ENCODE measurements at places on chromosomes 6 and 20. TPM values are rescaled to one million over a fixed set of nuclear protein-coding genes. Genes with fewer than 3 reads are reported as not detected.
A peak's percentile ranks its signal among the peaks of the same experiment; 100 is the strongest.

Gene HCRTR2
- total RNA-seq, result not detected

- no peak for DNase-seq
- H3K36me3 ChIP-seq, result no peaks in the 10 kb centered on the region
- no peaks in the 10 kb centered on the region for H3K27me3 ChIP-seq
Observed at GRCh38 chr6:109799129-109799528, 108.0 kb downstream of the FIG4 start.

Gene POU3F2
- total RNA-seq, result not detected

- H3K4me3 ChIP-seq, result no peak overlapping the region
- H3K27ac ChIP-seq, result no peak overlapping the region
- no peak for DNase-seq
- H3K27me3 ChIP-seq, result no peaks in the 10 kb centered on the region
Observed at GRCh38 chr6:5501837-5502236, 240.5 kb downstream of the FARS2 start.

Gene DLL1
- total RNA-seq, result 40.4 TPM

GRCh38 chr20:37920679-37921322 is 17.9 kb downstream of the VSTM2L start:
- no peaks in the 10 kb centered on the region for H3K4me1 ChIP-seq
- H3K27ac ChIP-seq, result no peak overlapping the region
- no peaks in the 10 kb centered on the region for H3K27me3 ChIP-seq
- no peak for DNase-seq

Gene RNF144B
- 50.8 TPM for total RNA-seq

DNA sequence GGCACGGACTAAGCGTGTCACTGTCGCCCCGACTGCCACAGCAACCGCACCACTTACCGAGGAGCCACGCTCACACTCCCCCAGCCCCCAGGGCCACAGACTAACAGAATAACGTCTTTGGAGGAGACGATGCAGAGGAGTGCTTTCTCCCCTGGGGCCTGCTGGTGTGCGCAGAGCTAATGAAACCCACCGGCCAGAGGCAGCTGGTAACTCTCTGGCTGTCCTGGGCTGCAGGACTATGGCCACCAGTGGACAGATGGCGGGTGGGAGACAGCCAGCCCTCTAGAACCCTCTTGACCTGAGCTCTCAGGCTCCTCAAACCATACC is 228.0 kb downstream of the DLL1 start:
- H3K27me3 ChIP-seq, result no peaks in the 10 kb centered on the region
- H3K4me3 ChIP-seq, result no peak overlapping the region
- H3K27ac ChIP-seq, result no peak overlapping the region
- H3K36me3 ChIP-seq, result no peaks in the 10 kb centered on the region

GRCh38 chr6:132198896-132199295 is 202.4 kb downstream of the MOXD1 start:
- H3K27me3 ChIP-seq, result no peaks in the 10 kb centered on the region
- no peaks in the 10 kb centered on the region for H3K36me3 ChIP-seq
- H3K4me3 ChIP-seq, result no peak overlapping the region

Gene GSTA3
- 20.2 TPM for total RNA-seq

- H3K4me1 ChIP-seq, result no peaks in the 10 kb centered on the region
- no peak overlapping the region for H3K27ac ChIP-seq
- no peak overlapping the region for H3K4me3 ChIP-seq
- H3K36me3 ChIP-seq, result no peaks in the 10 kb centered on the region
- DNase-seq, result no peak
- no peaks in the 10 kb centered on the region for H3K27me3 ChIP-seq
Observed at GRCh38 chr20:39829661-39830060, 859.4 kb downstream of the MAFB start.

Gene IL17A
- not detected for total RNA-seq

Gene NMBR
- total RNA-seq, result not detected

DNA sequence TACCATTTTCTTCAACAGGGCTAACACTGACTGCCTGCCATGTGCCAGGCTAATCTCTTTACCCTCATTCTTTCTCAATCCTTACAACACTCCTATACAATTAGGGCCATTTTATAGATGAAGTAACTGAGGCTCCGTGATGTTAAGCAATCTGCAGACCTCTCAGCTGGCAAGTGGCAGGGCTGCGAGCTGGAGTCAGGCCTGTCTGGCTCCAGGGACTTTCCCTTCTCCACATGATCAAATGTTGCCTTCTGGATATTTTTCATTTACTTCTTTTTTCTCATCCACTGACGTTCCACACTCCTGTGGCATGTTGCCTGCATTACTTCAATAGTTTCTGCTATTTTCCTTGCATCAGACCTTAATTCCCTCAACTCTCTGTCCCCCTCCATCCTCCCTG is 55.2 kb upstream of the TAGAP start:
- H3K4me1 ChIP-seq, result no peaks in the 10 kb centered on the region
- DNase-seq, result no peak
- H3K36me3 ChIP-seq, result no peaks in the 10 kb centered on the region
- no peak overlapping the region for H3K27ac ChIP-seq
- H3K4me3 ChIP-seq, result no peak overlapping the region

DNA sequence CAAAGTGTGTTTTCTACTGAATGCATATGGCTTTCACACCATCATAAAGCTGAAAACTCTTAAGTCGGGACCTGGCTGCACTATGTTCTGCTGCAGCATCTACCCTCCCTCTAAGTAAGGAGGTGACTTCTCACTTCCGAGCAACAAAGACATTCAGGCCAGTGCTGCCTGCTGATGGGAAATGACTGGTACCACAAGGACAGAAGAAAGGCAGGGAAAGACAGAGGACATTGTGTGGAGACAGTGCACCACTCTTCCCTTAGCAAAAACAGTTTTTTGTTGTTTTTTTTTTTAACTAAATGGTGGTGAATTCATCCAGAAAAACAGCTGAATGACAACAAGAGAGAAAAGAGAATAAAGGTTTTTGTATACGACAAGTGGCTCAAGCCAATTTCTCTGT is 81.5 kb downstream of the MAP7 start:
- no peak overlapping the region for H3K4me3 ChIP-seq
- no peaks in the 10 kb centered on the region for H3K4me1 ChIP-seq
- no peaks in the 10 kb centered on the region for H3K36me3 ChIP-seq
- no peaks in the 10 kb centered on the region for H3K27me3 ChIP-seq

Gene BMP2
- 4.3 TPM for total RNA-seq

DNA sequence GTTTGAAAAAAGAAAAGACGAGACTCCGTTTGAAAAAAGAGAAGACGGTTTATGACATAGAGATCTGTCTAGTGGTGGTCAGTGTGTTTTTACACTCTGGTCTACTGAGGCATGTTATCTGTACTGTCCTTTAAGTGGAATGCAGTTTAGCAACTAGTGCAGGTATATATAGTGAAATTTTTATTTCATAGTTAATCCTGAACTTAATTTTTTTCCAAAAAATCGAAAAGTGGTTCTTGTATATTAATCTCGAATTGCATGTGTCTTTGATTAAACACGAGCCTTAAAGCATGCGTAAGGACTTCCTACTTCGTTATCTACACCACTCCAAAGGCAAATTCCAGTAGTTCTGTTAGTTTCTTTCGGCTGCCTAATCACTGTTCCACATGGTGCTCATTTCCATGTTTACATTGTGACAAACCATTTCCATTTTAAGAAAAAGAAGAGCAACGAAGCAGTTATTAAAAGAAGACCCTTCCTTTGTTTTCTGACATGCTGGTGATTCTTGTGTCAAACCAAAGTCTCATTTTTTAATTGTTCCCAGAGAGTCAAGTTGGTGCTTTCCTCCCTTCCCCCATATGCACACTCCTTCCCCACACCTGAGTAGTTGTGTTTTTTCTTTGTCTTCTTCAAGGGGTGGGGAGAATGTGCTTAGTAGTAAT is 2.3 kb downstream of the SNX9 start:
- no peaks in the 10 kb centered on the region for H3K4me1 ChIP-seq
- no peaks in the 10 kb centered on the region for H3K36me3 ChIP-seq
- no peaks in the 10 kb centered on the region for H3K27me3 ChIP-seq

- DNase-seq, result no peak
- no peaks in the 10 kb centered on the region for H3K27me3 ChIP-seq
- no peaks in the 10 kb centered on the region for H3K4me1 ChIP-seq
- H3K27ac ChIP-seq, result no peak overlapping the region
- H3K36me3 ChIP-seq, result no peaks in the 10 kb centered on the region
Observed at GRCh38 chr6:37806213-37806612, 13.3 kb upstream of the ZFAND3 start.

DNA sequence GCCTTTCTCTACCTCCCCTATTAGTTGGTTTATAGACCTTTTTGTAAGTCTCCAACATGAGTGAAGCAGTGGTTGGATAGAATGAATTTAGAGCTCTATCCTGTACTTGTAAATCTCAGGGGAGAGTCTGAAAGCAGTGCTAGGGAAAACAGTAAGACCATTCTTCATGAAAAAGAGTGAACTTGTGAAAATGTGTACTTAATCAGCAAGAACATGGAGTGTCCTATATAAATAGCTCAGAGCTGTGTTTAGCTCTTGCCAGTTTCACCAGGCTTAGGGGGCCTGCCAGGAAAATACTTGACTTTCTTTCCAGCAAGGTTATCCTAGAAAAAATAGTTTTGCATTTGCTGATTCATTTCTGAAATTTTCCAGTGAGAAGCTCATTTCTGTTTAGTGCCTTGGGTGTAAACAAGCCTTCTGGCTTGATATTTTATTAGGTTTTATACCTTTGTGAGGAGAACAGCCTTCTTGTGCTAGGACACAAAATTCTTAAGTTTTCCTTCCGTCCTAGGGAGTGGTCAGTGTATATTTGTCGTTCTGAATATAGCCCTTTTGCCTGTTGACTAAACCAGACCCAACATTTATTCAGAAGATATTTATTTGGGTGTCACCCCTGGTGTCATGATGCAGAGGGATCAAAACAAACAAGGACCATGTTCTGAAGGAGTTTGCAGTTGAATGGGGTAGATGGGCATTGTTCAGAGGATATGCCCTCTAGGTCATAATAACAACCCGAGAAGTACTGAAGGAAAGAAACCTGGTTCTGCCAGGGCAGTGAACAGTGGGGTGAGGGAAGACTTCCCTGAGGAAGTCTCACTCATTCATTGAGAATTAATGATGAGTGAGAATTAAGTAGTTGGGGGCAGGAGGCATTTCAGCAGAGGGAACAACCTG is 7.6 kb downstream of the ARFGEF2 start:
- no peaks in the 10 kb centered on the region for H3K27me3 ChIP-seq
- H3K36me3 ChIP-seq, result no peaks in the 10 kb centered on the region
- H3K27ac ChIP-seq, result peak overlapping the region; percentile 80

GRCh38 chr6:148883270-148883669 is 136.4 kb downstream of the UST start:
- no peak overlapping the region for H3K27ac ChIP-seq
- H3K4me3 ChIP-seq, result no peak overlapping the region
- no peaks in the 10 kb centered on the region for H3K27me3 ChIP-seq
- H3K36me3 ChIP-seq, result no peaks in the 10 kb centered on the region

Gene TSBP1
- 0.45 TPM for total RNA-seq

DNA sequence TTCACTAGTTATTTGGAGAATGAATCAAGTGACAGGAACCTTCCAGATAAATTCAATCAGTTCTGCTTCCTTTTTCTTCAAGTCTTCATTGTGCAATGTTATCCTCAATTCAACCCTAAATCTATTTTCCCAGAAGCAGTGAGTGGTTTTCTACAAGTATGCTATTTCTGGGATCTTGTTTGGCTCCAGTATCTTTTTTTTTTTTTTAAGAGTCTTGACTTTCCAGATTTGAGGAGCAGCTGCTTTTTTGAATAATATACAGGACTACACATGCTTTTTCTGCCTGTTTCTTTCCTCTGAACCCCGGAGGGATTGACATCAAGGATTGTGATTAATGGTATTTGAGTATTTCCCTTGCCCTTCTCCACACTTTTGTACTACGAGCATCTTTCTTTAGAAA is 339.2 kb upstream of the JAG1 start:
- no peaks in the 10 kb centered on the region for H3K27me3 ChIP-seq
- no peaks in the 10 kb centered on the region for H3K4me1 ChIP-seq
- no peaks in the 10 kb centered on the region for H3K36me3 ChIP-seq
- DNase-seq, result no peak
- no peak overlapping the region for H3K4me3 ChIP-seq
- H3K27ac ChIP-seq, result no peak overlapping the region

- H3K27ac ChIP-seq, result peak overlapping the region; percentile 38
- no peaks in the 10 kb centered on the region for H3K36me3 ChIP-seq
- peak; percentile 73 for DNase-seq
- no peaks in the 10 kb centered on the region for H3K4me1 ChIP-seq
Observed at GRCh38 chr6:31493875-31494694, 3.9 kb upstream of the MICB start.

DNA sequence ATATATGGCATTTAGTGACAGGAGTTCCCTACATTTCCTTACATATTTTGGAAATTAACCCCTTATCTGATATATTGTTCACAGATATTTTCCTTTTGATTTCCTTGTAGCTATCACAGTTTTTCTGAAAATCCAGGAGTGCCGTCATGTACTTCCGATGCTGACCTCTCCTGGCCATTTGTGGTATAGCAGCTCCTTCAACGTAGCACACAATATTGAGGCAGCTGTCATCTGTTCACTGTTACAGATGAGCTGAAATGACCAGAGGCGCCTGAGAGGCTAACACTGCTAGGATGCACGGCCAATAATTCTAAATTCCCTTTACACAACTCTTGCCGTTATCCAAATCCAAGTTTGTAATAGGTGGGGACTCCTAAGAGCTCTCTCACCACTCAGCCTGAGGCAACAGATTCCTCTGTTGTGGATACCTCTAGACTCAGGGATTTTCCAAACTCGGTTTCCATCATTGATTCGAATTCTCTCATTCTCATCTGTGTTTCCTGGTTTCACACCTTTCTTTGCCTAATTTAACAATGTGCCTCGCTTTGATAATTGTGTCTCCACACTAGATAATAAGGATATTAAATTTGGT is 53.0 kb downstream of the MMUT start:
- no peak overlapping the region for H3K27ac ChIP-seq
- H3K4me1 ChIP-seq, result no peaks in the 10 kb centered on the region
- H3K27me3 ChIP-seq, result no peaks in the 10 kb centered on the region
- H3K4me3 ChIP-seq, result no peak overlapping the region

DNA sequence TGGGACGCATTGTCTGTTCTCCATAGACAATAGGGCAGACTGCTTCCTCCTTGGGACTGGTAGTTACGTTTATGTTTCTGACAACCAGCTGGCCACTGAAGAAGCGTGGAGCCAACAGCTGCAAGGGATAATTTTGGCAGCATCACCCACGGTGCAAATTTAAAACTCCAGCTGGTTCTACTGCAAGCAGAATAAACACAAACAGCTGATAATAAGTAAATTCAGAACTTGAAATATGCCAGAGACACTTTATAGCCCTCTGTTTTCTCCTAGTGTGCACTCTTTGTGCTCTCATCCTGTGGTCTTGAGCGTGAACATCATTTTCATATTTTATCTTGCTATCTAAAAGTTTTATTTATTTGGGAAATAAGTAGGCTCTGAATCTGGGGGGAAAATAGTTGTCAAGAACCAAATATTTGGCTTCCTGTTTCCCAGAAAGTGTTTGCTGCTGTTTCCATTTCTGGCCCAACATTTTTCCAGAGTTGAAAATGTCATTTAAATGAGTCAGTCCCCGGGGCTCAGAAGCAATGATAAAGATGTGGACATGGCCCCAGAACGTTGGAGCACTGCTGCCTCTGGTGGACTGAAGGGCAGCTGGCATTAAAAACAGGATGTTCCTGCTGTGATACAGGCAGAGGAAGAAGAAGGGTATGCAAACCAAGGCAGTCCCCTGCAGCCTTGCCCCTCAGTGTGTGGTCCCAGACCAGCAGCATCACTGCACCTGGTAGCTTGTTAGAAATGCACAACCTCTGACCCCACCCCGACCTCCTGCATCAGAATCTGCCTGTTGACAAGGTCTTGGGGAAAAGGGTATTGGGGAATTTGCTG is 12.5 kb upstream of the THBD start:
- no peaks in the 10 kb centered on the region for H3K36me3 ChIP-seq
- H3K4me3 ChIP-seq, result no peak overlapping the region
- no peak overlapping the region for H3K27ac ChIP-seq
- no peaks in the 10 kb centered on the region for H3K4me1 ChIP-seq
- no peak for DNase-seq
- no peaks in the 10 kb centered on the region for H3K27me3 ChIP-seq

All from prostate gland (tissue), 2 donors.